ENCODE measurements at places on chromosomes 3 and 15.

GRCh38 chr3:168047190-168047795 is 48.4 kb downstream of the GOLIM4 start:
- no peak for DNase-seq

DNA sequence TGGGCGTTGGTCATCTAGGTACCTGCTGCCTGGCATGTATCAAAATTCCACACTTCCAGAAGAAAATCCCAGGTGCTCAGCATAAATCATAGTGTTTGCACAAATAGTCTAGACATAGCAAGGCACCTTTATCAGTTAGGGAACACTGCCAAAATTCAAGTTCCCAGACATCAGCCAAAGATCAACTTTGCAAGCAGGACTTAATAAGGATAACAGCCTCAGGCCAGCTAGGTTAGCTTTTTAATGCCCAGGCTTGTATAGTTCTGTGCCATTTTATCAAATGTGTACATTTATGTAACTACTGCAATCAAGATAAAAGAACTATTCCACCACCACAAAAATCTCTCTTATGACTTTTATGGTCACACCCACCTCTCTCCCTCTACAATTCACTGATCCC is 30.7 kb downstream of the DZIP3 start:
- no peak for DNase-seq

DNA sequence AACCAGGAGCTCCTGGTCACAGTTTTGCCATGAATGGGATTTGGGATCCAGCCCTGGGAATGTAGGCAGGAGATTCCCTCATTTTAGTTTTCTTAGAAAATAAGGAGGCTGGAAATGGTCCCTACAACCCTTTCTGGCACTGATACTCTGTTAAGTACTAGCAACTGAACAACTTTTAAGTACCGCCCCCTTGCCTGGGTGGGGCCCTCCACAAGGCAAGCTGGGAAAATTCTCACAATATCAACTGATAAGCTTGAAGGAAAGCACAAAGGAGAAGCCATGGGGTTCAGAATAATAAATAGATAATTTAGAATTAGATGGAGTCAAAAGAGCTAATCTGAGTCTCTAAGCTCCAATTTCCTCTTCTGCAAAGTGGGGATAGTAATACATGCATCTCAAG is 4.2 kb upstream of the DGKG start:
- no peak for DNase-seq

DNA sequence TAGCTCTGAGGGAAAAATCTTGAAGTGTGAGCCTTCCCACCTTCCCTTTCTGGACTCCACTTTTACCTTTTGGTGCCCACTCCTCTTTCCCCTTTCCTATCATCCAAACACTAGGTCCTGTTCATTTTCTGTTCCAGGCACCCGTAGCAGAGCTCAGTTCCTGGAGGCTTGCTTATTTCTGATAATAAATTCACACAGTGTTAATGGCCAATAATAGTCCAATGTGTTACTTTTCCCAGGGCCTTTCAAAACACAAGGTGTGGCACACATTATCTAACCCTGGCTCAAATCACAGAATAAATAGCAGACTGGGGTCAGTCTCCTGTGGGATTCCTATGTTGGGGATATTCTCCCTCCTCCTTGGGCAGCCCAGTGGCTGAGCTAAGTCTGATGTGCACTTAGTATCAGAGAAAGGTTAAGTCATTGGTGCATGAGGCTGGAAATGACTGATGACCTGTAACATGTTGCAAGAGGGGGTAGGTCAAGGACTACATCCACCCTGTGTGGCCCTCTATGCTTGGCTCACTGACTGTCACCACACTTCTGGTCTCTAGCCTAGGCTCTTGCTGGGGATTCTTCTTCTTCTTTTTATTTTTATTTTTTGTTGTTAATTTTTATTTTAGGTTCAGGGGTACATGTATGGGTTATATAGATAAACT is 43.7 kb upstream of the ROPN1 start:
- DNase-seq = no peak

DNA sequence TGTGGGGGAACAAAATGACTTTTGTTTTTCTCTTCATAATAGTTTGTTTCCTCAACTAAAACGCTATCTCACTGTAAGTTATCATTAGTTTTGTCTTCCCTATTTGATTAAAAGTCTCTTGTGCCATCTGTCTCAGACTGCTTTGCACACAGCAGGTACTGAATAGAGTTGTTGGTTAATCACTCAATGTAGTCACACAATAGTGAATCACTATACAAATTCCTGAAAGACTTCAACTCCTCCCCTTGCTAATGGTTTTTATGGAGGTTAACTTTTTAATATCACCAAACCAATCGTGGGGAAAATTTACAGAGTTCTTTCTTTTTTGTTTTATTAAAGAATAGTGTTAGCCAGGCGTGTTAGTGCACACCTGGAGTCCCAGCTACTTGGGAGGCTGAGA is 2.6 kb upstream of the NGLY1 start:
- no peak for DNase-seq

- DNase-seq = no peak
These were observed 78.7 kb downstream of the LPP start for GRCh38 chr3:188232656-188233055.

DNA sequence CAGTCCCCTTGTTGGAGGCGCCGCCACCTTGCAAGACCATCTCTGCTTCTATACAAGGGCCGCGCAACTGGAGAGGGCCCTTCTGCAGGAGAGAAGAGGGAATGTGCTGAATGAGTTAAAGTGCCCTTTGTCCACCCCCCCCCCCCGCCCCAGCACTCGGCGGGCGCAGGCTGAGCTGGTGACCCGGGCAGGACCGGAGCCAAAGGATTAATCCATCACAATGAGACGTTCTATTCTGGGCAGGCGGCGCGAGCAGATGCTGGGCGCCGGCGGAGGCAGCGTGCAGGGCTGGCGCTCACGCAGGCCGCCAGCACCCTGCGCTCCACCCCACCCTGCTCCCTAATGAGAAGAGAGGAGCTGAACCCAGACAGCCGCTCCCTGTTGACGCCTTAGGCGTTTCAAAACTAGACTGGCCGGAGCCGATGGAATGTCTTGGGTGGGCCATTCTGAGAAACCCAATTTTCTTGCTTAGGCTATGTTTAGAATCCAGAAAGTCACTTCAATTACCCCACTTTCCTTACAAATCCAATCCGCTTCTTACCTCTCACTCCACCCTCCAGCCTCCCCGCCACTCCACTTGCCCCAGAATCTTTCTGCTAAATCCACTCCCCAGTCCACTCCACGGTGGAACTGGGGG is 32.9 kb downstream of the GJD2 start:
- peak; percentile 74 for DNase-seq

- no peak for DNase-seq
These were observed 791.2 kb downstream of the AGBL1 start for GRCh38 chr15:86870846-86871245.

GRCh38 chr15:31045606-31046005 is 54.2 kb upstream of the MTMR10 start:
- DNase-seq = no peak

DNA sequence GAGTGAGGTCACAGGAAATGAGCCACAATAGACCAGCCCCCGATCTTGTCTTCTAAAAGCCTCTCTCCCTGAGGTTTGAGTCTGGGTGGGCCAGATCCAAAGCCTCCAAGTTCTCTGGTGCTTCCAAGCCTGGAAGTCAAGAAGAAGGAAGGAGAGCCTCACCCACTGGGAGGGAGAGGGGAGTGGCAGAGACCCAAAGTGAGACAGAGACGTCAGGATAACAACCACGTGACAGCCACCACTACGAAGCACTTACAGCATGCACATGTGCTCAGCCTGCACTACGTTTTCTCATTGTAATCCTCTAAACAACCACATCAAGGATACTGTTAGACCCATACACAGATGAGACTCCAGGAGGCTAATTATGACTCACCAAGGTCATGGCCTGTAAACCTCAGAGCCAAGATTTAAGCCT is 197.3 kb upstream of the LINGO1 start:
- DNase-seq = peak; percentile 43

DNA sequence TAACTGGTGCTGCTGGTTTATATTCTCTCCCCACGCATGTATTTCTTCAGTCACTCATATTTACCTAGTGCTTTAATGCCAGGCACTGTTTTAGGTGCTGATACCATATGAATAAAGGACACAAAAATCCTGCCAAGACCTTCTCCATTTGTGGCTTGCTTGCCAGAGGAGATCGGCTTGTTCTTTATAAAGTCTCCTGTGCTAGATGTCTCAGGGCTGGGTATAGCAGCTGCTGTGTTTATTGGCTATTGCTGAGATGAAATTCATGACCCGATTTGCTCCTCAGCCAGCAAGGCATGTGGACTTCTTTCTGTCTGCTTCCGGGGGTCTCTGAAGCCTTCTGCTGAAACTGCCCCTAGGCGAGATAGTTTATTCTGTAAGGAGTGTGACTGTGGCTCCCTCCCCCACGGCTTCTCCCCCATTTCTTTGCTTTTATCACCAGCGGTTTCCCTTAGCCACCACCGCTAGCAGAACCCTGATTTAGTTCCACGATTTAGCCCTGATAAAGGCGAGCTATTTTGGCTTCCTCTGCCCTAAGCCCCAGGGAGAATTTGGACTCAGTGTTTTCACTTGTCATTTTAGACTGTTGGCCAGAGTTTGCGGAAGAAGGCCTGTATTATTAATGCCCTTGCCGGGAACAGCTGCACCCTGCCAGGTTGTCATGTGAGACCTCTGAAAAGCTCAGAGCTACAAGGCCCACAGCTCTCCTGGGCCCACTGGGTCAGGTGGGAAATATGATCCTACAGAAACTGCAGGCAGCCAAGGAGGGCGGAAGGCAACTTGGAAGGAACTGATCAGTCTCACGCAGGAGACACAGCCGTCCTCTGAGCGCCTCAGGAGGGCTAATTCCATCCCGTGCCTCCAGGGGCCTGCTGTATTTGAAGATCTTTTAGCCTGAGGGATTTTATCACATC is 46.8 kb downstream of the ST6GAL1 start:
- peak; percentile 64 for DNase-seq

DNA sequence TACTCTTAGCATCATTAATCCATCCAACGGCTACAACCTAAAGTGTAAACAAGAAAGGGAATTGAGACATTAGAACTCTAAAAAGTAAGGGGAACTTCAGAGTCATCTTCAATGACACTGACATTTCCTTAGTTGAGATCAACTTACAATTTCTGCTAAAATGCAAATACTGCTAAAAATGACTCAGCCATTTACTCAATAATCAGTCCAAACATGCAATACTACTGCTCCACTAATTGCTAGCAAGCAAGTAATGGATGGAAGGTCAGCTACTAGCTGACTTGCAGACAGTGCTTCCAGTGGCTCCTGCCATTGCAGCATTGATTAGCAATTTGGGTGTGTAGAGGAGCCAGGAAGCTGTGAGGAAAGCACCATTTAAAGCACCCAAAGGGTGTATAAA is 28.4 kb downstream of the CD200R1L start:
- DNase-seq = no peak

DNA sequence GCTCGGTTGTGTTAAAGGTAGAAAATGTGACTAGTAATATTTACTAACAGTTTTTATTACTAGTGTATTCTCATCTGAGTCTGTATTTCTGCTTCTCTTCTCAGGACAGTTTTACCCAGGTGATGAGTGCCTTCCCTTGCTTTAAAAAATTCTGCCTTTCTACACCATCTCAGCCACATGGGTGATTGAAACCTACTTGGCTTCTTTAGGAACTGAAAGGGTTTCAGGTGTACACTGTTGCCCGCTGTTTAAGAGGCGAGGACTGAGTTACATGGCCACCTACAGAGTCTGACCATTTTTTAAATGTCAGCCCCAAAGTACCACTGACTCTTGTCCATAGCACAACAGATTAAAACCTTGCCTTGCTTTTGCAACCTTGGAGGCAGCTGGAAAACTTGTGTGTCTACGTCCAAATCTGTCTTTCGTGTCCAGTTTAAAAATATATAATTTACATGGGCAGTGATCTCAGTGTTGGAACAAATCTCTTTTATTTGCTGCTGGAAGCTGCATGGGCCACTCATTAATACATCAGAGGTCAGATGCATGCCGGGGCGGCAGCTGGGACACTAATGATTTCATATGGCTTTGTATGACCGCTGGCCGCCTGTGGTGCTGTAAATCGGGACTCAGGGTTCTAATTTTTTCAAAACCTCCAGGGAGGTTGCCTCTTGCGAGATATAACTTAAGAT is 44.6 kb downstream of the TRIM71 start:
- DNase-seq = no peak

GRCh38 chr3:23611737-23612295 is 193.9 kb upstream of the UBE2E1 start:
- DNase-seq = peak; percentile 83

DNA sequence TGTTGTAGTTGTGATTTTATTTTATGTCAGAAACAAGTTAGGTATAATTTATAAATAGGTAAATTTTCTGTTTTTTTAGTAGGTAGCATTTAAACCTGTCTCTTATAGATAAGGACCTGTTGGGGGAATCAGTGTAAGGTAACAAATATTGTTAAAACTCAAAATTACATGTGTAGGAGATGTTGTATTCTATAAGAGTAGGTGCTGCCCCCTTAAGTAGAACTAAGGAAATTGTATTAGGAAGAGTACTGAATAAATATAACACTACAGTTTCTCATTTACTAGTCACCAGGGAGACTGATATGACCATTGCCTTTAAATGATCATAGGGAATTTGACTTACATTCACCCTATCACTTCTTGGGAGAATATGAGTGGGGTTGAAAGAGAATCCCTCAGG is 31.2 kb downstream of the SLC25A36 start:
- DNase-seq = no peak

DNA sequence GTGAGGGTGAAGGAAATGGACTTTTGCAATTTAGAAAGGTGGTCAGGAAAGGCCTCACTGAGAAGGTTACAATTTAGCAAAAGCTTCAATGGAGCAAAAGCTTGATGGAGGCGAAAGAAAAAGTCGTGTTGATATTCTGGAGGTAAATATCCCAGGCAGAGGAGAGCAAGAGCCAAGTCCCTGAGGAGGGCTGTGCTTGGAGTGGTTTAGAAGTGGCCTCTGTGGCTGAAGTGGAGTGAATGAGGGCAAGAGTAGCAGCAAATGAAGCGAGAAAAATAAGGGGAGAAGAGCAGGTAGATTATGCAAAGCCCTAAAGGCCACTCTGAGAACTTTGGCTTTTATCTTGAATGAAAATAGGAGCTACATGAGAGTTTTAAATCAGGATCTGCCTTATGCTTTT is 54.1 kb downstream of the GUCA1C start:
- DNase-seq = no peak

GRCh38 chr3:73884361-73884760 is 259.6 kb upstream of the PDZRN3 start:
- DNase-seq = no peak

DNA sequence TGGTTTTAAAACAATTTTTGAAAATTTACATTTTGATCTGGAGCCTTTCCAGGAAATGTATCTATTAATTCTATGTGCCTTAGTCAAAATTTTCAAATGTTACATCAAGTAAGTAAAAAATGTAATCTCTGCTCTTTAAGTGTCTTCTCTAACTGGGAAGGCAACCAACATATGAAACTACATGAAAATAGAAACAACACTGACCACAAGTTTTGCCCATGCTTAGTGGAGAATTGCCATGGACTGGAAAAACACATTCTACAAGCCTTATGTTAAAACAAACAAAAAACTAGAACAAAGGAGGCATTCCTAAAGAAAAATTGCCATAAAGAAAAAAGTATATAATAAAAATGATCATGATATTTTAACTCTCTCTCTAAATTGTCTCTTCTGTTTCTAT is 75.9 kb upstream of the SPRED1 start:
- no peak for DNase-seq
